Stimulated activated CD4-positive, alpha-beta T cell treated with anti-CD3 and anti-CD28 coated beads, Interleukin-15, amount 100 ng/mL, for 1 hour (primary cell): ENCODE measurements at places on chromosomes 4 and X.

GRCh38 chr4:161320377-161320776 is 843.4 kb downstream of the FSTL5 start:
- DNase-seq: no peak

- DNase-seq: no peak
These were observed 210.9 kb downstream of the SLIT2 start for GRCh38 chr4:20462426-20463175.

DNA sequence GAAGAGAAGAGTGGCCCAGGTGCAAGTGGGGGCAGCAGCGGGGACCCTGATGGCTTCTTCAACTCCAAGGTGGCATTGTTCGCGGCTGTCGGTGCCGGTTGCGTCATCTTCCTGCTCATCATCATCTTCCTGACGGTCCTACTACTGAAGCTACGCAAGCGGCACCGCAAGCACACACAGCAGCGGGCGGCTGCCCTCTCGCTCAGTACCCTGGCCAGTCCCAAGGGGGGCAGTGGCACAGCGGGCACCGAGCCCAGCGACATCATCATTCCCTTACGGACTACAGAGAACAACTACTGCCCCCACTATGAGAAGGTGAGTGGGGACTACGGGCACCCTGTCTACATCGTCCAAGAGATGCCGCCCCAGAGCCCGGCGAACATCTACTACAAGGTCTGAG is 11.4 kb downstream of the EFNB1 start:
- DNase-seq: no peak

DNA sequence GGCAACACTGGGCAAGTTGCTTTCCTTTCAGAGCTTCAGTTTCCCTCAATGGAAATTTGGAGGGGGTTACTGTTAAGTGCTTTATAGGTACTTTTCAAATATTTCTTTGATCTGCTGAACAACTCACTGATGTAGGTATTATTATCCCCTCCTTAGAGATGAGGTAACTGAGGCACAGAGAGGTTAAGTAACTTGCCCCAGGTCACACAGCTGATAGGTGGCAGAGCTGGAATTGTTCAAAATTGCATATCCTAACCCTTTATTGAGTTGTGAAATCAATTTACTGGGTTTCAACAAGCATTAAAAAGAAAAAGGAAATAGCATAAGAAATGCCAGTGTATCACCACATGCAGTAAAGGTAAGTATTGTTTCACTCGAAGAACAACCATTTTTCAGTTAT is 6.6 kb downstream of the PPP1R3F start:
- no peak for DNase-seq

DNA sequence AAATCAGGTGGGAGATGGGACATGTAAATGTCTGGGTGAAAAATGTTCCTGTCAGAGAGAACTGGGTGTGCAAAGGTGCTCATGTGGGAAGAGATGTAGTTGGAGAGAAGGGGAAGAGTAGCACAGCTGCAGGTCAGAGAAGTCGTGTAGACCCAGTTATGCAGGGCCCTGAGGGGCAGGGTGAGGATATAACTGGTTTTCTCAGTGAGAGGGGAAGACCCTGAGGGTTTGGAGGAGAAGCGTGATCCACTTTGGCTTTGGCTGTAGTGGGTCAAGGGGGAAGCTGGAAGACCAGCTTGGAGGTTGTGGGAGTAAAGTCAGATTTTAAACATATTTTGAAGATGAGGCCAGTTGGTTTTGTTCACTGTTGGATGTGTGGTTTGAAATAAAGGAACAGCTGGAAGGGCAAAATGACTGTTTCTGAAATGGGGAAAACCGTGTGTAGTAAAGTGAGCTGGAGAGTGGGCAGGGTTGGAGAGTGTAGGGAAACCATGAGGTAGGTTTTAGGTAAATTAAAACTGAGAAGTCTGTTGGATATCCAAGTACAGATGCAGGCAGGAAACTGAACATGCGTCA is 44.2 kb downstream of the NAP1L5 start:
- DNase-seq: no peak

- no peak for DNase-seq
These were observed 24.0 kb downstream of the NPY5R start for GRCh38 chr4:163367651-163368050.
